ENCODE measurements at places on chromosomes 7 and 10. TPM values are rescaled to one million over a fixed set of nuclear protein-coding genes. Genes with fewer than 3 reads are reported as not detected.

- DNase-seq = no peak
Measured at GRCh38 chr7:1863091-1863900, 193.2 kb downstream of the ELFN1 start.

- no peak for DNase-seq
Measured at GRCh38 chr10:129233351-129234148, 233.5 kb upstream of the MGMT start.

- DNase-seq = no peak
Measured at GRCh38 chr10:74975758-74976157, 135.7 kb upstream of the SAMD8 start.

GRCh38 chr10:78371136-78371535 lies 337.5 kb downstream of the RPS24 start:
- no peak for DNase-seq

DNA sequence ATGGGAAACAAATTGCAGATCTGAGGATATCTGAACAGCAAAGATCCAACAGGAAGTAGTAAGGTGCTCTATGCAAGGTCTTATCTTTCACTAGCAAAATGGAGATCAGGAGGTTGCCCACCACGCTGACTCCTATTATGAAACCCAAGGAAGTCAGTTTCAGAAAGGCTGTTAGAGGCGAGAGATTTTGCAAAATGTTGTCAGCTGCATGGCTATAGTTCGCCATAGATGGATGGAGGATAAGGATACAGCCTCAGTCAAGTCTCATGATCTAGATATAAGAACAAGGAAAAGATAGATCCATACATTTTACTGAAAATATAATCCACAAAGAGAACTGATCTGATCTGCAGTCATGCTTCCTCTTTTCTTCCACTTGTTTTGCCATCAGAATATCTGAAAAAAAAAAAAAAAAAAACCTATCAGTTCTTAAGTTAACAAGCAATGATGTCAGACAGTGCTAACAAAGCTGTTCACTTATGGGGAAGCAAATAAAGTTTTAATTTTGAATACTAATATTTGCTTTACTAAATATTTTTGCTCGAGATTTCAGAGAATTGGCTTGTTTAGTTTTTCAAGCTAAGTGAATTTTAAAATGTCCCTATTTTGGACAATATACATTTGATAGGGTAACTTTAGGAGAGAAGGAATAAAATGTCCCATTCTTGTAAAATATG lies 2.0 kb downstream of the GPR85 start:
- DNase-seq = no peak

- DNase-seq = peak; percentile 13
Measured at GRCh38 chr10:127907411-127908105, 655 bp downstream of the PTPRE start.

- DNase-seq = no peak
Measured at GRCh38 chr7:133795068-133795665, 332.0 kb upstream of the LRGUK start.

DNA sequence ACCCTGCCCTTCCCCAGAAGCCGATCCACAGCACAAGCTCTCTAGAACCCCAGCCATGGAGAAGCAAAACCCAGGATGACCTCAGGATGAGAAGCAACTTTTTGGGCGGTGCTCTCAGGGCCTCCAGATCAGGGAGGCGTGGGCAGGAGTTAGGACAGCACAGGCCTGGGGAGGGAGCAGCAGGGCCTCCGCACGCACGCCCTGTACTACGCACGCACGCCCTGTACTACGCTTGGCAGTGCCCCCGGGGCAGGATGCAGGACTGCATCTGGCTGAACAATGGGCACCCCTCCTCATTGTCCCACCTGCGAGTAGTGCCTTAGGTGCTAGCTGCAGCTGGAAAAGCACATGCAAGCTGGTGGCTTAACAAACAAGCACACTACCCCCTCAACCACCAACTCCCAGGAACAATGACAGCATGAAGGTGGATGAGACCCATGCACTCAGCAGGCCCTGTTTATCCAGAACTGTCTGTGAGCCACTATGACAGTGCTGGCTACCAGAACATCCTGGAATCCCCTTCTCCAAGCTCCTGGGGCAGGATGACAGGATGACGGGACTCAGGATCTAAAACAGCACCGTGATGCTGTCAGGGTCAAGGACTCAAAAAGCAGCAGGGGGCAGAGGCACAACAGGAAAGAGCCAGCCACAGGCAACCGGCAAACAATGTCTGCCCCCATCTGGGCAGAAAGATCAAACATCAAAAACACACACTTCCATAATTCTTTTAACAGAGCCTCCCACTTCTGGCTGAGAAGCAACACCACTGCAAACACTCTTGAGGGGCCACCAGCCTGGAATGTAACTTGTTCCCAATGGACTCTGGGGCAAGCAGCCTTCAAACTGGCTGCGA lies 11.8 kb downstream of the PODXL start:
- DNase-seq = peak; percentile 73

GRCh38 chr7:134831862-134832261 lies 52.4 kb downstream of the CALD1 start:
- DNase-seq = no peak

GRCh38 chr10:132027423-132027983 lies 38.2 kb upstream of the JAKMIP3 start:
- DNase-seq = peak; percentile 68

- no peak for DNase-seq
Measured at GRCh38 chr10:1448252-1448930, 288.9 kb downstream of the ADARB2 start.

The CTAGE4 gene
- 0.17 TPM for total RNA-seq

The CALML5 gene
- not detected for total RNA-seq

The HOGA1 gene
- total RNA-seq = 0.53 TPM

The APBB1IP gene
- total RNA-seq = not detected

The PAX4 gene
- not detected for total RNA-seq

The DAGLB gene
- total RNA-seq = 17.1 TPM

The FZD8 gene
- total RNA-seq = 55.9 TPM

The MRLN gene
- 0.43 TPM for total RNA-seq

All from HT1080 (cell line).